Fibroblast of lung (primary cell): ENCODE measurements at places on chromosomes 2 and 18. TPM values are rescaled to one million over a fixed set of nuclear protein-coding genes. Genes with fewer than 3 reads are reported as not detected.
A peak's percentile ranks its signal among the peaks of the same experiment; 100 is the strongest.

METTL8 gene
- total RNA-seq, result 10.8 and 16.7 TPM in 2 replicates

CFC1 gene
- not detected in 2 replicates for total RNA-seq

INPP4A gene
- total RNA-seq, result 19.0 and 26.1 TPM in 2 replicates

DPP10 gene
- not detected in 2 replicates for total RNA-seq

CD28 gene
- not detected in 2 replicates for total RNA-seq

CERKL gene
- total RNA-seq, result 0.17 TPM in 1 of 2 replicates, not detected in the other

DNA sequence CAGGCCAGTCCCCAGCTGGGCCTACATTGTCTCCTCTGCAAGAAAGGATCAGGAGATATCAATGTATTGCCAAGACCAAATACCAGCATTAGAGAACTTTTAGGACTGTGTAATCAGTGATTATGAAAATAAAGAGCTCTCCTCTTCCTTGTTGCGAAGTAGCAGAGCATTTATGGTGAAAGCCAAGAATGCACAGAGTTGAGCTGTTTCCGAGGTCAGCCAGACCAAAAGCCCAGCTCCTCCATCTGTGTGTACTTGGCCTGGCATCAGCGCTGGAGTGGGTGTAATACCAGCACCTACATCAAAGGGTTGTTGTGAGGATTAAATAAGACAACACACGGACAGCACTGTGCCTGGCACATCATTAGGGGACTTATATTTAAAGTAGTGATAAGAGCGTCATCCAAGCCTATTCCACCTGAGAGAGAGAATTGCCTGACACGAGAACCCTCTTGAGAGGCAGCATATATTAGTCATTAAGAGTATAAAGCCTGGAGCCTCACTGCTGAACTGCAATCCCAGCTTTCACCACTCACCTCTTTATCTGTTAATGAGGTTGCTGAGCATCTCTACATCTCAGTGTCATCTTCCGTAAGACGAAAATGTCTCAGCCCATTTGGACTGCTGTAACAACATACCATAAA lies 7.4 kb upstream of the SLC16A14 start:
- DNase-seq, result no peak

DNA sequence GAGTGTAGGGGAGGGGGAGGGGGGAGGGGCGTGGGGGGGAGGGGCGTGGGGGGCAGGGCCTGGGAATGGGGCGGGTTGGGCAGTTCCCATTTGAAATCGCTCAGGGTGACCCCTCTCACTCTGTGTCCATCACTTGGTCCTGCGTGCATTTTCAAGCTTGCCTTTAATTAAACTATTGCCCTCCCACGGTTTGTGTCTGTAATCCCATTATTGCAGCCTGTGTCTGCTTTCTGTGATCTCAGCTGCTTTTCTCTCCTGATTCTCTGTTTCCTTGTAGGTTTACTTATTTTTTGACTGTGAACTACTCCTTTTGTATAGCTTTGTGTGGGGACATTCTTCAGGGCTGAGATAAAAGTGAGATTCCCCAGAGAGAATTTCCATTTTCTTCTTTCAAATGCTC lies 1.3 kb downstream of the DCDC2C start:
- DNase-seq, result no peak

DNA sequence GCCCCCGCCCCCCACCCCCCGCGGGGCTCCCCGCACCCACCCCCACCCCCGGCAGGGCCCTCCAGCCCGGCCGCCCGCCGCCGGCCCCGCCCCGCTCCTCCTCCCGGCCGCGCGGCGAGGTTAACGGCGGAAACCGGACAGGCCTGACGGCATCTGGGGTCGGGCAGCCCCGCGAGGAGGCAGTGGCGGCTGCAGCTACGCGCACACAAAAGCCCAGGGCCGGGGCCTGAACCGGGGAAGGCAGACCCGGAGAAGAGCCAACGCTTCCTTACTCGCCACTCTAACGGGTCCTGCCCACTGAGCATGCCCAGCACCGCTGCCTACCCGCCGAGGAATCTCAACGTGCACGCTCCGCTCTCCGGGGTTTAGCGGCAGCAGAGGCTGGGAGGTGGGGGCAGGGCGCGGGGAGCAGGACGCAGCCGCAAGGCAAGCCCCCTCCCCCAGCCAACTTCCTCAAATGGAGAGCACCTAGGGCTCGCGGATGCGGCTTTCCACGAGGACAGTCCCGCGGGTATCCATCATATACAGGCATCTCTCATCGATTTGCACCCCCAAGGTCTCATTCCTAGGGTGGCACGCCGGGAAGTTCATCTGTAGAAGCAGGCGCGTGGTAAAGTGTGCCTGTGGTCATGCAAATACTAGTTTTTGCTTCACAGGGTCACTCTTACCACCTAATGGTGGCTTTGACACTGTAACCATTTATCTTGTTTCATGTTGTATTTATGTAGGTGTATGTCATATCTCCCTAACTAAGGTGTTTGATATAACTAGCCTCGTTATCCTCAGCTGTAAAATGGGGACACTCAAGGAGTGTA lies at the start of gene MEMO1:
TSS of gene MEMO1 (minus strand) at position 339 of the 815 bp plus-strand sequence. CDS start 761 bp downstream, outside the sequence.
- peak; percentile 93 for DNase-seq

- no peak for DNase-seq
These were observed 12.8 kb downstream of the IL1R2 start for GRCh38 chr2:102004581-102004980.

GRCh38 chr2:123670286-123670685 lies 354.8 kb upstream of the CNTNAP5 start:
- no peak for DNase-seq

- no peak for DNase-seq
These were observed 4.5 kb upstream of the ASPRV1 start for GRCh38 chr2:69965756-69966445.

DNA sequence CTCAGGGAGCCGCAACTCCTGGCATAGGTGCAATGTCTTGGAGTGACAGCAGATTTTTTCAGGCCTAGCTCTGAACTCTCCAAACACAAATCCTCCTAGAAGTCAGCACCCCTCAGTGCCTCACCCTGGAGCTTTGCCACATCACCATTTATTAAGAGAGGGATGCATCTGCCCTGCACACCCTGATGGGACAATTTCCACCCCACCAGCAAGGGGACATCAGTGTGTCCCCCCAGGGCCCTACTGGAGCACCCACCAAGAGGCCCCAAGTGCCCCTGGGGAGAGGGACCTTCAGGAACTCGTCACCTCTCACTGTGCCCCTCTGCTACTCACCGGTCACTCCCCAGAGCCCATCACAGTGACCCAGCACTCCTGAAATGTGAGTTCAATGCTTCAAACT lies 144.7 kb downstream of the NDUFA10 start:
- DNase-seq, result no peak

GRCh38 chr2:224264259-224264658 lies 137.6 kb downstream of the FAM124B start:
- DNase-seq, result no peak

GRCh38 chr18:48874233-48874632 lies 76.5 kb downstream of the SMAD7 start:
- no peak for DNase-seq

DNA sequence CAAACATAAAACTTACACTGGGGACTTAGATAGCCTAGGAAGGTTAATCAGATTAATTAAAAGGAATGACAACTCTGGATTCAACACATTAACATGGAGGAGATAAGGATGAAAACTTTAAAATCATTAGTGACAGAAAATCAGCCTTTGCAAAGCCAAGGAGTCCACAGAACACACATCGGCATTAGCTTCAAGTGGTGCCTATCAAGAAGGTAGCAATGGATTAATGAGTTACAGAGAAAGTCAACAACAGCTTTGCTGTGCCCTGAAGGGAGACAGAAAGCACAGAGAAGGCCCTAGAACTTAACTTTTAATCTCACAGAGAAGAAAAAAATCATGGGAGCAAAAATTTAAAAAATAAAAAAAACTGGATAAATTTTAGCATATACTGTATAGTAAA lies 88.6 kb downstream of the KCNH7 start:
- DNase-seq, result no peak

GRCh38 chr2:23199115-23199918 lies 185.7 kb upstream of the KLHL29 start:
- no peak for DNase-seq

GRCh38 chr2:34096562-34097171 lies 497.6 kb upstream of the FAM98A start:
- DNase-seq, result peak; percentile 51

DNA sequence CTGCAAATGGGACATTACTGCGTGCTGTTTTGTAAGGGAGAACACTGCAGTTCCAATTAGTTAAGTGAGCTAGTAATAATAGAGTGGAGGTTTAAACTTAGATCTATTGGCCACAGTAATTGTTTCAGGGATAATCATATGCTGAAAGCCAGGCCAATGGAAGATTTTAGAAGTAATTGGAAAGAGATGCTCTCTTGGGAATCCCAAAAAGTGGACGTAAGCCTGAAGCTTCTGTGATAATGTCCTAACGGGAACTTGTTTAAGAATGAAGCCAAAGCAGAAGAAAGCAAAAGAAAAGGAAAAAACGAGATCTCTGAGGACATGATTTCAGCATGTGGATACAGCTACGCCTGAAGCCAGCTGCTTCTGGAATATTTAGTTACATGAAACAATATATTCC lies 594.6 kb downstream of the SLC4A3 start:
- DNase-seq, result no peak

GRCh38 chr2:10347562-10347948 lies 44.9 kb downstream of the HPCAL1 start:
- DNase-seq, result no peak

- no peak for DNase-seq
These were observed 22.5 kb upstream of the PLEKHM3 start for GRCh38 chr2:208047840-208048239.

DNA sequence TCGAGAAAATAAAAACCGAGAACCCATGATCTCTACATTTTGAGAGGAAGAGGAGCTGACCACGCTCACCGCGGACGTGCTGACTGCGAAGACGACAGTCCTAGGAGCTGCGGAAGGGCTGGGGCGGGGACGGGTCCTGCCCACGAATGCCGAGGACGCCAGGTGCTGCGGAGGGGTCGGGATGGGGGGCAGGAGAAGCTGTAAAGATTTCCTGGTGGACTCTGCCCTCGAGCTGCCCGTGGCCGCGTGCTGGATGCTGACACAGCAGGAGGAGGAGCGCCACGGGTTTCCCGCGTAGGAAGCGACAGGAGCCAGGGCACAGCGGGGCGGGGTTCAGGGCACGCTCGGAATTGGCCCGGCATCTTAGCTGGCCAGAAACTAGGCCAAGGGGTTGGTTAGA lies 22.2 kb downstream of the ZSCAN30 start:
- DNase-seq, result no peak

GRCh38 chr18:79769698-79770500 lies 27.8 kb upstream of the KCNG2 start:
- no peak for DNase-seq

- peak; percentile 73 for DNase-seq
These were observed 1.0 kb downstream of the CYP1B1 start for GRCh38 chr2:38074764-38075506.

GRCh38 chr2:111663471-111664274 lies 220.3 kb downstream of the ANAPC1 start:
- peak; percentile 50 for DNase-seq

- no peak for DNase-seq
These were observed 14.6 kb downstream of the KCNF1 start for GRCh38 chr2:10926191-10926820.

GRCh38 chr2:206876216-206876860 lies 63.0 kb upstream of the CPO start:
- DNase-seq, result no peak

DNA sequence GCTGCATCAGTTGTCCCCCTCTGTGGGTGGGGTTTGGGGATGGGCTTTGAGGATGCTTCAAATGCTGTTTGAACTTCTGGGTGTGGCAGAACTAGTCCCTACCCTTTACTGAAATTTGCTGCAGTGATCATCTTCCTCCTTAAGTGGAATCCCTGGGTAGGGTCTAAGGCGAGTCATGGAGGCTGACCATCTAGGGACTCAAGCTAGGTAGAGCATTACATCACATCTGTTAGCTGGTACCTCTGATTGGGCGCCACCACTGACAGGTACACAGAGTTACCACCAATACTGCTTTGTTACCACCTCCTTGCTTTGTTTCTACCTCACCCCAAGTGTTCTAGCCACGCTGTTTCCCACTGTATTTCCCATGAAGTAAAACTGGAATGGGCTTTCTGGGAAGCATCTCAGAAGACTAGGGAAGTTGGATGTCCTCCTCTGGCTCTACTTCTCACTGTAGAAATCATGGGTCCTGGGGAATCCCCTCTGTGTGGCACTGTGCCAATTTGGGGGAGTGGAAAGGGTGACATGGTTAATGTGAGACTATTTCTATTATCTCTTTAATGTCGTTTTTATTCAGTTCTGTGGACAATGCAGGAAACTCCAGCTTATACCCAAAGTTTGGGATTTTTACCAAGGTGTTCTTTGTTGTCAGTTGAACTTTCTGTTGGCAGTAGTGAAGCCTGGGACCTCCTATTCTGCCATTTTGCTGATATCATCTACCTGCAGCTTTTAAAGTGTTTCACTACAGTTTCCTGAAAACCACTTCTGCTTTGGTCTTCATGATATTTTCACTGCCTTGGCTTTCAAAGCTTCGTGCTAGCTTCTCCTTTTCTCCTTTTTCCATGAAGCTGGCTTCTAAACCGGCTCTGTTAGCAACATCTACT lies 14.5 kb upstream of the SULT1C4 start:
- DNase-seq, result no peak

DNA sequence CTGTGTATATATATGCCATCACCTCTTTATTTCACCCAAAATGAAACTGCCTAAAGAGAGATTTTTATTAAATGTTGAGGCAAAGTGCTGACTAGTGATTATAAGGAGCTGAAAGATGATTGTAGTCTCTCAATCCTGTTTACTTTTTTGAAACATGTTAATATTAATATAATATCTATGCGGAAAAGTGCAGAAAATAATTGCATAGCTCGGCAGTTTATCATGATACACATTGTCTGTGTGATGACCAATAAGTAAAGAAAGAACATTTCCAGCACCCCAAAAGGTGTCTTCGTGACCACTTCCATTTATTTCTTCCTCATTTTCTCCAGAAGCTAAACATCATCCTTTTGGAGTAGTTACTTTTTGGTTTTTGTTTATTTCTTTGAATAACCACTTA lies 99.0 kb downstream of the BIRC6 start:
- DNase-seq, result no peak

DNA sequence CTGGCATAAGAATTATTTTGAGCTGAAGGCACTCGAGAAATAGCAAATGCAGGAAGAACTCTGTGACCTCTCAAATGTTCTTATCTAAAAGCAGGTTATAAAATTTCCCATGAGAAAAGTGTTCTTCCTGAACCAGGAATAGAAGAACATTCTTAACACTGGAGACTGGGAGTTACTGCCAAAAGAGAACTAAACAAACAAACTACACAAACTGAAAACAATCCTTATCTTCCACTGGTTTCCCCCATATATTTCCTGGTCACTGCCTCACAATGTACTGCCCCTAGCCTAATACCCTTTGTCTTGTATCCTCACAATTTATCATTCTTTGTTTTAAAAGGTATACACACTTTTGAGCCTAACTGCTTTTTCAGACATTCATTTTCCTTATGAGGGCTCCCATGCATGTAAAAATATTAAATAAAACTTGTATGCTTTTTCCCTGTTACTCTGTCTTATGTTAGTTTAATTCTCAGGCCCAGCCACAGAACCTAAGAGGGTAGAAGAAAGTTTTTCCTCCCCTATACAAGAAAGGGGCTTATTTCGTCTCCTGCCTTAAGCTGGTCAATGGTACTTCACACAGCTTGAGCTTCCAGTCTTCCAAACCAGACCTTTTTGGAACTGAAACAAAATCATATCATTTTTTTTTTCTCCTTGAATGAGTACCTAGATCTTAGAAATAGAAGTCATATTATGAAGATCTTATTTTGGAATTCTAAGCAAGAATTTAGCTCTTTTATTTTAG lies 110.6 kb downstream of the MSTN start:
- DNase-seq, result no peak

GRCh38 chr2:9201185-9201891 lies 5.3 kb upstream of the ASAP2 start:
- DNase-seq, result peak; percentile 86
